ENCODE measurements at places on chromosomes 6 and 20. TPM values are rescaled to one million over a fixed set of nuclear protein-coding genes. Genes with fewer than 3 reads are reported as not detected.

DNA sequence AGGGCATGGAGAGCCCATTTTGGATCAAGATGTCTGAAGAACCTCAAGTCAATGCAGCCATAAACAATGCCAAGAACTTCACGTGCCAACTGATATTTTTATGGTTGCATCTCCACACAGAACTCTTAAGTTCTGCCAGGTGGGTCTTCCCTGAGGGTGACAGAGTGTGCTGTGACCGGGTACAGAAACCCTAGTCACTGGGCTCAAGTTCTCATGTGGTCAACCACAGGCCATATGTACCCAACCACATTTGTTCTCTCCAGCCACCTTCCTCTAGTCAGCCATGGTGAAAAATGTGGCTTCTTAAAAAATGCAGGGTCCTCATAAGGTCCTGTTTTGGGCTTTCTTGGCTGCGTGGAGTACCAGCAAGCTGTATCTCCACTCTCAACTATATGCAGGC lies 48.9 kb downstream of the CLIC5 start:
- no peak for DNase-seq

- no peak for DNase-seq
Measured at GRCh38 chr6:167137081-167137480, 14.2 kb downstream of the CCR6 start.

GRCh38 chr6:41675992-41676391 lies 37.7 kb downstream of the MDFI start:
- DNase-seq, result no peak

DNA sequence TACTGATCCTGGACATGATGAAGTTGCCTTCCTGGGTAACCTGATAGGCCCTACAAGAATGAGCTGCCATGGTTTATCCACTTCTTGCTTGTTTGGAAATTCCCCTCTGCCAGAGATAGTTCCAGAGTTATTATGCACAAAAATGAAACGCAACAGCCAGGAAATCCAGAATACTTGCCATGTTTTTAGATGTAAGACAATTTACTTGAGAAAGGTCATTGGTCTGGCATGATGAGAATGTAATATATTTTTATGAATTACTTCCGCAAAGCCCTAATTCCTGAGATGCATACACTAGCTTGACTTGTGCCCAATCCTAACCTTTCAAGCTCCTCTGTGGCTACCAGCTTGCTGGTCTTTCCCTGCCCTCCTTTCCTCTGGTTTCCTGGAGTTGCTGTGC lies 27.9 kb upstream of the NT5E start:
- DNase-seq, result no peak

- DNase-seq, result no peak
Measured at GRCh38 chr6:107843400-107843799, 19.3 kb upstream of the SCML4 start.

- DNase-seq, result no peak
Measured at GRCh38 chr6:30570740-30571074, 535 bp upstream of the ABCF1 start.

DNA sequence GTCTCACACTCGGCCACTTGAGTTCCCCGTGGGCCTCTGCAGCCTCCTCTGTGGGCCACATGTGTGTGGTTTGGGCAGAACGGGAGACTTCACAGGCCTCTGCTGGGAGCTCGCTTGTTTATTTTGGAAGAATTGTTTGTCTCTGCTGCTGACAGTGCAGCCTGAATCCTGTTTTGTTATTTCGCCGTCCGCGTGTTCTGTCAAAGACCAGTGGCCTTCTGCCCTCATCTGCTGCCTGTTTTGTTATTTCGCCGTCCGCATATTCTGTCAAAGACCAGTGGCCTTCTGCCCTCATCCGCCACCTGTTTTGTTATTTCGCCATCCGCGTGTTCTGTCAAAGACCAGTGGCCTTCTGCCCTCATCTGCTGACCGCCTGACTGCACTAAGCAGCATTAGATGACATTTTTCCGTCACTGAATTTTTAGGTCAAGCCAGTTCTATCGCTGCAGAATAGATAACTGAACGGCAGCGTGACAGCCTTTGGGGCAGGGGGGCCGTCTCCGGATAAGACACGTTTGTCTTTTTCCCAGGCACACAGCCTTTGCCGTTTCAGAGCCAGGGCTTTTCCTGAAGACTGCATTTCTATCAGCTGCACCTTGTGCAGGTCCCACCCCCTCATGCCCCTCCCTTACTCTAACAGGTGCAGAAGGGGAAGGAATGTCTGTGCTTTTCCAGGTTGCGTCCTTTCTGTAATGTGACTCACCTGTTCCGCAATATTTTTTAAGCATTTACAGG lies 158.5 kb upstream of the AFDN start:
- no peak for DNase-seq

DNA sequence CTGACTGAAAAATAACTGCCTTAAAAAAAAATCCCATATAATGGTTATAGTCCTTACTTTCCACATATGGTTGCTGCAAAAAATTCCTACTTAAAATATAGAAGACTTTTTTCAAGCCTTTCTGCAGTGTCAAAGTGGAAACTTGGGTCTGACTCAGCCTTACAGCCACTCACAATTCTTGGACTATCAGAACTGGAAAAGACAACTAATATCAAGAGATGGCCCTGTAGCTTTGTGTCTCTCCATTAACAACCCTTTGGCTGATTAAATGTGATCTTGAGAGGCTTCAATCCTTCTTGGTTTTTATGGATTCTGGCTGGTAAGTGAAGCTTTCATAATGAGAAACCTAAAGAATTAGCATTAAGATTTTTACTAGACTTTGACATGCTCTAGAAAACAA lies 307.8 kb downstream of the RNGTT start:
- no peak for DNase-seq

GRCh38 chr6:133360194-133360593 lies 119.0 kb downstream of the EYA4 start:
- no peak for DNase-seq

- DNase-seq, result no peak
Measured at GRCh38 chr6:140319209-140319608, 944.8 kb upstream of the CITED2 start.

DNA sequence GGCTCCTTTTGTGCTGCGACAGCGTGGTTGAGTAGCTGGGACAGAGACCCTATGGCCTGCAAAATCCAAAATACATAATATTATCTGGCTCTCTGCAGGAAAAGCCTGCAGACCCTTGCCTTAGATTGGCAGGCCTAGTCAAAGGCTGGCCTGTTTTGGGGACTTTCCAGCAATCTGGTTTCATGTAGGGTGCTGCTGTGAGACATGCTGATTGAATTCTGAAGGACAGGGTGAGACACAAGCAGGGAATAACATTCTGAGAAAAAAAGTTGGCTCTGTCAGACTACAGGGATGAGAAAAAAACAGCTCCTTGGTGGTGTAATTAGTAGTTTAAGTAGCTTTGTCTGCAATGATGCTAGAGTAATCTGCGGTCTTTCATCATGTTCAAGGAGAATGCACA lies 402.7 kb upstream of the AGPAT4 start:
- no peak for DNase-seq

DNA sequence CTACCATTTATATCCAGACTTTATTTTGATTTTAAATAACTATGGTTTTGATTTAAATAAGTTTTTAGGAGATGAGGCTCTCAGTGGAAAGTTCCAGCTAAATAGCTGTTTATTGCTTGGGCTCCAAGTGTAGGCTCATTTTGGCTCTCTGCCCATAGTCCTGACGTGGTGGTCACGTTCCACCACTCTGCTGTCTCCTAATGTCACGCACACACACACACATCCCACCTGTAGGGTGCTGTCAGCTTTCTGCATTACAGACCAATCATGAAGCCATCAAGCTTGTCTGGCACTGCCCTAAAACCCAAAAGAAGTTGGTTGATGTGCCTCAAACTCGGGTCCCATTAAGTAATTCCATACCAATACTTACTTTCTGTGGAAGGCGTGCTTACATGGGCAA lies 45.4 kb downstream of the PANK2 start:
- DNase-seq, result no peak

DNA sequence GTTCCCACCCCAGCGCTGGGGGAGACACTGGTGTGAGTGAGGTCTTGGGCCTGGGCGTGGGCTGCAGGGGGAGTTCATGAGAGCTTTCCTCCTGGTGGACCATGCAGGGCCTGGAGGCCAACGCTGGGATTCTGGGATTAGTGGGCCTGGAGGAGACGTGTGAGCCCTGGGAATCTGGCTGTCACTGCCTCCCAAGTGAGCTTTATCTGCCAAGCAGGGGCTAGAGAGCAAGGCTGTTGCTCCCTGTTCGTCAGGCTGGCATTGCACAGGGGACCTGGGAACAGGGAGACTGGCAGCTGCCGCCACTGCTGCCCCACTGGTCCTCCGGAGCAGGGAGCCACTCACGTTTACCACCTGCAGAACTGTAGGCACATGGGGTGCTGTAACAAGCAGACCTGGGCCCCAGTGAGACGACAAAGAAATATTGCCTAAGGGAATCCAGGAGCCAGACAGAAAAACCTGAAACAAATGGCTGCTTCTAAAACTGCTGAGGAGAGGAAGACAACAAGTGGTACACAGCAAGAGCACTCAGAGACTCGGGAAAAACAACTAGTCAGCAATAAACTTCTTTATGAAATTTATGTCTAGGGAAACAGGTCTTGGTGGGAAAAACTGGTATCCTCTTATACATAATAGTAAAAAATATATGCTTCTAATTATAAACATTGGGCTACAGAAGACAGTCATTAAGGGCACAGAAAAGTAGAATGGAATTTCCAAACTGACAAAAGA lies 45.2 kb downstream of the PPP1R3G start:
- no peak for DNase-seq

DNA sequence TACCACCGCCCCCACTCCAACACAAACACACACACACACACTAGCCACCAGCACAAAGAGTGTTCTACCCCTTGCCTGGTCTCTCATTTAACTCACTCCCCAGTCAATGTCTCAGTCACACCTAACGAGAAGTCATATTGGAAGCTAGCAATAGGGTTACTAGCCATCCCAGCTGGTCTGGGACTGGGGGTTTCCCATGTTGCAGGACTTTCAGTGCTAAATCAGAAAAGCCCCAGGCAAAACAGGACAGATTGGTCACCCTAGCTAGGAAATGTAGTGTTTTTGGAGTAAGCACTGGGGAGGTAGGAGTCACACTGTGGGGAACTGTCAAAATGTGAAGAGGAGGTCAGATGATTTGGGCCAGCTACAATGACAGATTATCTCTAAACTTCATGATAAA lies 158.1 kb downstream of the UNC5CL start:
- no peak for DNase-seq

- no peak for DNase-seq
Measured at GRCh38 chr6:68247782-68248181, 387.3 kb upstream of the ADGRB3 start.

GRCh38 chr6:138493413-138493812 lies 5.9 kb downstream of the NHSL1 start:
- DNase-seq, result no peak

GRCh38 chr6:70150521-70150920 lies 152.4 kb downstream of the COL9A1 start:
- DNase-seq, result no peak

DNA sequence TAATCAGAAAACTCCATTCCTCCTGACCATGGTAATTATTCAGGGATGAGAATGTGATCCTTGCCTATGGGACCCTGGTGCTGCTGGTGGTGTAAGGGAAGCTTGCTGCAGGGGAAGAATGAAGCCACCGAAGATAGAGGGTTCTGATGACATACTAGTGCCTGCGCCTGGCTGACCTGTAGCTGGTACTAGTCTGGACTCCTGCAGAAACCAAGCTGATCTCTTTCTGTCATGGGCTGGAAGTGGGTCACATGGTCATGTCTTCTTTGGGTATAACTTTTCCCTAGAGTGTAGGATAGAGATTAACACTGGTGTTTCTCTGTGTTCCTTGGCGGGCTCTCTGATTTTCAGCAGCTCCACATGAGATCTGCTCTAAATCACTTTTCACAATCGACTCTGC lies 8.6 kb upstream of the SLC4A11 start:
- no peak for DNase-seq

- DNase-seq, result no peak
Measured at GRCh38 chr6:47163536-47163935, 121.4 kb upstream of the ADGRF1 start.

GRCh38 chr6:56345376-56345995 lies 98.1 kb upstream of the COL21A1 start:
- no peak for DNase-seq

GRCh38 chr6:151232899-151233298 lies 6.9 kb upstream of the AKAP12 start:
- DNase-seq, result no peak

DNA sequence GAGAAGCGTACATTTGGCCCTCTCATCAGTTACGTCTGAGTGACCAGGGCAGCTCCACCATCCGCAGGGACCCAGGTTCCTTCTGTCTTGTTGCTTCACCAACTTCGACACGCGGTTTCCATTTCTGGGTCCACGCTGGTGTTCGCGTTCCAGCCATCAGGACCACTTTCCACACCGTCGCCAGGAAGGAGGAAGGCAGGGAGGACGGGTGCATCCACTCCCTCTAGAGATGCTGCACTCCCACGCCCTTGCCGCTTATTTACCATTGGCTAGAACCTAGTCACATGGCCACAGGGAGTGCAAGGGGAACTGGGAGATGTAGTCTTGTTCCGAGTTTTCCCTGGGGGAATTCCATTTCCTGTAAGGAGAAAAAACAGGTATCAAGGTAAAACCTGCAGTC lies 33.2 kb upstream of the SNX9 start:
- no peak for DNase-seq

DNA sequence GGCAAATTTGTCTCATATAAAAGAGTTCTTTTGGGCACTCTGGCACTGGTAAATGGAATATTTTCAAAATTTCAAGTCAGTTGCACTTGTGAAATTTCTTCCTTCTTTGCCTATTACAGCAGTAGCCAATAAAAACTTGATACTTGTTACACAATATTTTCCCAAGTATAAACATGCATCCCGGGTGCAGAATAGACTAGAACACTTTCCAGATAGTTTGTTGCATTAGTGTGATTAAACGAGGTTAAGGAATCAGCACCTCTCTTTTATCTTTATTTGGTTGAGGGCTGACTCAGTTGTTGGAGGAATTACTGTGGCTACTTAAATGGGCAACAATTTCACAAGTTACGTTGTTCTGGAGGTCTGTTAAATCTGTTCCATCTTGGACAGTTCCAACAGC lies 467.5 kb downstream of the CDKAL1 start:
- no peak for DNase-seq

CPXM1 gene
- total RNA-seq, result 9.8 TPM

BMP6 gene
- 0.75 TPM for total RNA-seq

FITM2 gene
- total RNA-seq, result 2.4 TPM

BEND3 gene
- total RNA-seq, result 3.5 TPM

NKX2-2 gene
- total RNA-seq, result not detected

IPCEF1 gene
- total RNA-seq, result 1.8 TPM

ITPA gene
- total RNA-seq, result 82.1 TPM

SEL1L2 gene
- not detected for total RNA-seq

C2 gene
- total RNA-seq, result 0.78 TPM

ATG5 gene
- total RNA-seq, result 29.7 TPM

GRM1 gene
- total RNA-seq, result not detected

RPP40 gene
- 7.1 TPM for total RNA-seq

CPNE5 gene
- 57.8 TPM for total RNA-seq

CCN2 gene
- total RNA-seq, result 0.27 TPM
